ENCODE measurements at places on chromosomes 5 and 9. TPM values are rescaled to one million over a fixed set of nuclear protein-coding genes. Genes with fewer than 3 reads are reported as not detected.
A peak's percentile ranks its signal among the peaks of the same experiment; 100 is the strongest.

Gene ARL14EPL
- total RNA-seq: not detected

Gene ATOSB
- total RNA-seq: 8.8 TPM

- no peak for DNase-seq
Measured at GRCh38 chr5:130198927-130199326, 294.7 kb downstream of the CHSY3 start.

DNA sequence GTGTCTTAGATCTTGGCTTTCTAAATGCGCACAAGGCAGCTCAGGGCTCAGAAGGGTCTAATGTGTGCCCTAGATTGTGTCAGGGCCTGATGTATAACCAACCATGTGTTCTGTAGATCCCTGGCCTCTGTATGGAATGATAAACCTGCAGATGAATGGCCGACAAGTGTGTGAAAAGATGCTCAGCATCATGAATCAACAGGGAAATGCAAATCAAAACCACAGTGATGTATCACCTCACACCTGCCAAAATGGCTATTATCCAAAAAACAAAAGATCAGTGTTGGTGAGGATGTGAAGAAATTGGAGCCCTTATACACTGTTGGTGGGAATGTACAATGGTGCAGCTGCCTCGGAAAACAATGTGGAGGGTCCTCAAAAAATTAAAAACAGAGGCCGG is 489.8 kb downstream of the SEMA5A start:
- DNase-seq: no peak

DNA sequence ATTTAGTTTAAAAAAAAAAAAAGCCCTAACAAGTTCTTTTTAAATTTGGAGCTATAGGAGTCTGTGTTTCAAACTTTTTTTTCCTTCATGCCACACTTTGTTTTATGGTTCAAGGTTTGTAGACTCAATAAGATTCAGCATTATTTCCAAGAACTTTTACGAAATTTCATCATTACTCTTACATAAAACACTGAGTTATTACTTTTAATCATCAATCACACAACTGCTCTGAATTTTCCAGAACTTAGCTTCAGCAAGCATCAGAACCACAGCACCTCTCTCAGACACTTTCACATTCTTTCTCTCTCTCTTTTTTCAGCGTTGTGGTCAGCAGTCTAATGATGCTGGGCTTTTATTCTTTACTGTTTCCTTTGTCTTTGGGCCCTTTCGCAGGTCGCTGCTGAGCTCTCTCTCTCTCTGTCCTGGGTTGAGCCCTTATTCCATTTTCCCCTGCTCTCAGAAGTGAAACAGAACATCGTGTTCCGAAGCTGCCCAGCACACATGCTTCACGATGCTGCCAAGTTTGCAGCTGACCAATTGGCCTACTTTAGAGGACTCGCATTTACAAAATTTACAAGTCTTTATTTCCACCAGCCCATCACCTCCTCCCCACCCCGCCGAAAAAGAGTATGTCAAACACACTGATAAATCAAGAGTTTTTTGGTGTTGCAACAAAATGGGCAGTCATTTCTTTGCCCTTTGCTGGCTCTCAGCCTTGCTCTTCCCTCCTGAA is 44.6 kb upstream of the PIK3R1 start:
- peak; percentile 7 for DNase-seq

Gene SLIT3
- total RNA-seq: 42.4 TPM

- DNase-seq: peak; percentile 24
Measured at GRCh38 chr5:343461-344401, 22.2 kb downstream of the AHRR start.

Gene CCDC192
- not detected for total RNA-seq

- DNase-seq: peak; percentile 47
Measured at GRCh38 chr5:98774192-98775033, 950 bp downstream of the RGMB start.

GRCh38 chr9:121484651-121485446 is 14.8 kb downstream of the GGTA1 start:
- no peak for DNase-seq

- DNase-seq: no peak
Measured at GRCh38 chr5:58231041-58231440, 228.8 kb downstream of the PLK2 start.

All from skin of body (tissue), 3 donors.